Fibroblast of skin of left quadriceps (primary cell): ENCODE measurements at places on chromosomes 6 and 20.

GRCh38 chr6:20879526-20879925 is 345.3 kb downstream of the CDKAL1 start:
- DNase-seq = no peak

GRCh38 chr20:64153410-64153809 is 10.8 kb upstream of the MYT1 start:
- DNase-seq = no peak

DNA sequence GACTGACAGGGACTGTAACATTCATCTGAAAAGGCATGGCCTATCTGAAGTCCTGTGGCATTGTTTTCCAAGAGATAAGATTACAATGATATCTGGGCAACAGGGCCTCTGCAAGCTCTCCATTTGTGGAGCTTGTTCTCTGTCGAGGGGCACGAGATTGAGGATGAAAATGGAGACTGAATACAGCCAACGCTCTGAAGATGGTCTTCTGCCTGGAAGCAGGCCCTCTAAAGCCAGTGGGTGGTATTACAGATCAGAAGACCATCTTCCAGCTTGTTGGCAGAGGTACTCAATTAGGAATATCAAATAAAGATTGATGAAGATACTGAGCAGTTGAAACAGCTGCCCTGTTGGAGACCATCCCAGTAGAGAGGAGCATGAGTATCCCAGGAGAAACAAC is 288.2 kb downstream of the CENPW start:
- no peak for DNase-seq

DNA sequence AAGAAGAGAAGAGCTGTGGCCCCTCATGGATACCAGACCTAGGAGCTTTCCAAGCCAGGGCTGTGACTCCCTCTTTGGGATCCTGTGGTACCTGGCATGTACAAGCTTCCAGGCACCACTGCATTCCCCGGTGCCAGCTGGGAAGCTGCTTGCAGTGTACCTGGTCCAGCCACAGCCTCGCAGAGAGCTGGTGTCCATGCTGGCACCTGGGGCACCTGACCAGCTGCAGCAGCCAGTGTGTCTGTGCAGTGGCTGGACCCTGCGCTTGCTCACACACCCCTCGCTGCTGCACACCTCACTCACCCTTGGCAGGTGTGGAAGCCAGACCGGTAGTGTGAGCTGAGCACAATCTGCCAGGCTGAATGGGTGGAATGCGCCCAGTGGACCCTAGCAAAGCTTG is 190.9 kb upstream of the MAN1A1 start:
- no peak for DNase-seq

GRCh38 chr6:35590622-35591066 is 77.9 kb upstream of the TULP1 start:
- no peak for DNase-seq

GRCh38 chr6:25107218-25107617 is 171.5 kb upstream of the RIPOR2 start:
- DNase-seq = no peak

DNA sequence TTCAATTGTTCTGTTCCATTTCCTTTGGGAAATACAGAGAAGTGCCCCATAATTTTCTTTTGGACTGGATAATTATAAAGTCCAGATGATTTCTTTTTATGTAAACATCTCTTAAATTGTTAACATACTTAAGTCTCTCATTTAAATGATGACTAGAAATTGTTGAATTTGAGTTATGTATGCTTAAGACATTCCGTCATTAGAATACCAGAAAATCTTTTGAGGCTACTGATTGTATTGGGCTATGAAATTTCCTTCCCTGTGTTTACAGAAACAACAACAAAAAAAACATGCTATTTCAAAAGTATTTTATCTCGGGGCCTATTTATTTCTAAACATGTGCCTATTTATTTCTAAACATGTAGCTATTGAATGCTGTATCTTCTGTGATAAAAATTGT is 125.4 kb downstream of the SH3BGRL2 start:
- no peak for DNase-seq

GRCh38 chr20:31824554-31825313 is 5.6 kb downstream of the MYLK2 start:
- no peak for DNase-seq

- peak; percentile 67 for DNase-seq
Measured at GRCh38 chr20:4961746-4962145, 39.6 kb downstream of the SLC23A2 start.

GRCh38 chr6:44003345-44004061 is 123.7 kb downstream of the MRPL14 start:
- DNase-seq = no peak

DNA sequence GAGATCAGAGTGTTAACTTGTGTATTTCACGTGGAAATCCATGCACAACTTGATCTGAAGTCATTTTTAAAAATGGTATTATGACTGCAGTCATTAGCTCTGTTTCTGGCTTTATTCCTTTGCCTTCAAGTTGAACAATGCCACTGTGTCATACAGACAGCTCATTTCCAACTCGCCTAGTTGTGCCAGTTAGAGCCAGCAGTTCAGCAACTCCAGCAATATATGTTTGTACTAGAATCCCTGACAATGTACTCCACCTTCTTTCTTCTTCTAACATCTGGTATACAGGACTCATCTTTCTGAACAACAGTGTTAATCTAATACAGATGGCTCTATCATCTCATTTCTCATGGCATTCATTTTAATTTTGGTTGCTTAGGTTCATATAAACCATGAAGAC is 418.3 kb upstream of the POU3F2 start:
- no peak for DNase-seq

GRCh38 chr20:19531446-19531845 is 226.6 kb upstream of the RIN2 start:
- DNase-seq = no peak

- DNase-seq = peak; percentile 42
Measured at GRCh38 chr6:104182811-104183210, 676.9 kb downstream of the HACE1 start.

GRCh38 chr6:73954881-73955280 is 258.9 kb downstream of the CD109 start:
- no peak for DNase-seq

DNA sequence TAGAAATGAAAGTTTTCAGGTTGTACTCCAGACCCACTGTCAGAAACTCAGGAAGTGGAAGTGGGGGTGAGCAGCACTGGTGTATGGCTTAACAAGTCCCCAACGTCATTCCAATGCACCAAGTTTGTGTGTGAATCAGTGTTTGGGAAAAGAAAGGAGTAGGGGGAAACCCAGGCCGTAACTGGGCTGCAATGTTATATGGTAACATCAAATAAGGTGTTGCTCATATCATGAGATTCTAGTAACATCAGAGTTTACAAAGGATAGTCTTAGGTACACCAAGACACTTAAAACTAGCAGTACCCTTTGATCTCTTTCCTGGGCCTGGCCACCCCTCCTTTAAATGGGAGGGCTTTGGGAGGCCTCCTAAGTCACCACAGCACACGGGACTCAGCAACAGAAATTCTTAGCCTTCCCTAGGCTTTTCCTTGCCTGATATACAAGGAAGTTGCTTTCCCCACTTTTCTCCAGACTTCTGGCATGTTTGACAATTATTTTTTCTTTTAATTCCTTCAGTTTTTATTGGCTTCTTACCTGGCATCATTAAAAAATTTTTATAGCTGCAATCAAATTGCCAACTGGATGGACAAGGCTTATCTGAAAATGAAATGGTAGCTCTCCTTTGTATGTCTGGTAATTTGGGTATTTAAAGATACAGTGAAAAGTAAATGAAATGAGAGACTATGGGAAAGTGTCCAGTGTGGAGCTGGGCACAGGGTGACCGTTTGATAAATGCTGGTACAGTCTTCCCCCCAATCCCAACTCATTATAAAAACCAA is 15.1 kb downstream of the E2F3 start:
- no peak for DNase-seq

- DNase-seq = no peak
Measured at GRCh38 chr6:36078159-36078558, 50.6 kb downstream of the MAPK14 start.

- DNase-seq = no peak
Measured at GRCh38 chr20:35563834-35564233, 22.0 kb downstream of the ERGIC3 start.

- DNase-seq = no peak
Measured at GRCh38 chr6:52570291-52570700, 6.6 kb downstream of the TRAM2 start.

DNA sequence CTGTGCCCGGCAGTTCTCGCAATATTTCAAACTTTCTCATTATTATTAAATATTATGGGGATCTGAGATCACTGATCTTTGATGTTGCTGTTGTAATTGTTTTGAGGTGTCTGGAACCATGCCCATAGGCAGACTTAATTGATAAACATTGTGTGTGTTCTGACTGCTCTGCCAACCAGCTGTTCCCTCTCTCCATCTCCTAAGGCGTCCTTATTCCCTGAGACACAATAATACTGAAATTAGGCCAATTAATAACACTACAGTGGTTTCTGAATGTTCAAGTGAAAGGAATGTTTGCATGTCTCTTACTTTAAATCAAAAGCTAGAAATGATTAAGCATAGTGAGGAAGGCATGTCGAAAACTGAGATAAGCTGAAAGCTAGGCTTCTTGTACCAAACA is 7.6 kb downstream of the MAPK14 start:
- no peak for DNase-seq

- no peak for DNase-seq
Measured at GRCh38 chr6:107606407-107606806, 116.5 kb downstream of the SOBP start.

DNA sequence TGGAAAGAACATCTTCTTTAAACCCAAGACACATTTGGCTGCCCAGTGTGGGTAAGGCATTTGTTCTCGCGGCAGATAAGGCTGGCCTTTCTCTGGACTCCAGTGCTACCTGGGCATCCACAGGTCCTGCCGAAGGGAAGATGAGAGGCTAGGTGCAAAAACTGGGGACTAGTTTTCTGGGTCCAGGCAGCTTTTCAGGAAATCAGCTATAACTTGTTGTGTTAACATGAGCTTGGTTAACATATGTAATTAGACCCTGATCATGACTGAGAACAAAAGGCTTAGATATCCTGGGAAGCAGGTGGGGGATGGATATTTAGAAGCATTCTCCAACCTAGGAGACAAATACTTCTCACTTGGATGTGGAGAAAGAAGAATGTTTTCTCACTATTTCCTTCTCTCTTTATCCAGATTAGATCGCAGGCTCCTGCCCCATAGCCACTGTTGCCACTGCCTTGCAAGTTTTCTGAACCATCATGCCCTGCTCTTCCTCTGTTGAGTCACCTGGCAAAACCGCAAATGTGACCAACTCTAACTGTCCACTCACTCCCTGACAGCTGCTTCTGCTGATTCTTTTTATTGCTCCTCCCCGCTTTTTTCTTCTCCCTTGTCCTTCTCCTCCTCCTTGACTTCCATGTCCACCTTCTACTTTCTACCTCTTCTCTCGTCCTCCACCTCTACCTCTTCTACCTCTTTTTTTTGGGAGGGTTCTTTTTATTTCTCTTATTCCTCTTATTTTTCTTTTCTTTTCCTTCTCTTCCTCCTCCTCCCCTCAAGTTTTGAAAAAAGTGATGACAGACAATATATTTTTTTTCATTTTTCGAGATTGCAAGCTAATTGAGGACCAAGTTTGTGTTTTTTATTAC is 258.1 kb downstream of the UTRN start:
- DNase-seq = no peak

GRCh38 chr6:154738551-154738961 is 5.3 kb downstream of the SCAF8 start:
- no peak for DNase-seq

DNA sequence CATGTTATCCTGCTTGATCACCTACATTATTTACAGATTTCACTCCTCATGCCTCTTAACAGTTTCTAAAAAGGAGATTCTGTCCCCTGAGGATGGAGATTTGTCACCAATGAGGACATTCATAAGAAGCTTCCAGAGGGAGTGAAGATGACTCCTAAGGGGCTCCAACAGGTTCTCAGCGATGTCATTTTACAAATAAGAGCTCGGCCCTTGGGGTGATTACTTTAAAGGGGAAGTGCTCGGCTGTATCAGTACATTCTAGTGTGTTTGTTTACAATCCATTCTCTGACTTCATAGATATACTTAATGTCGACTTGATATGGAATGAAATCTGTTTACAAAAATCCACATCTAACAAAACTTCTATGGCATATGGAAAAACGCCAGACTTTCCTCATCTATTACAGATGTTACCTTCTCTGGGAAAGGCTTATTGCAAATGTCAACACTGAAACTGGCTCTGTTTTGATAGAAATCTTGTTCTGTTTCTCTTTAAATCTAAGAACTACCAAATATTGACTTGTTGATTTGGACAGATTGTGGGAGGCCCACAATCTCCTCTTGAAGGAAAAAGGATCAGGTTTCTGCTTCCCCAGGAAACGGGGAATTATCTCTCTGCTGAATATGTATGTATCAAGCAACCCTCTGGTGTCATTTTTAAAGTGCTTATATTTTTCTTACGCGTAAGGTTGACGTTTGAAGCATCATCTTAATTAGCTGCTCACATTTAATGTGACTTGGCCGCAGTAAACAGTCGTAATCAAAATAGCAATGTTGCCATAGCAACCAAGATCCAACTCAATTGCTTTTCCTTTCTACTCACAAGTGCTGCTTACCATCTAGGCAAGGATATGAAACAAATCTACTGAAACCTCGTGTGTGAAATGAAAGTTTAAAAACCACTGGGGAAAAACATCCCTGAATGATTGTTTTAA is 95.7 kb downstream of the SHLD1 start:
- DNase-seq = no peak
